ENCODE measurements at places on chromosomes 1 and 21.

DNA sequence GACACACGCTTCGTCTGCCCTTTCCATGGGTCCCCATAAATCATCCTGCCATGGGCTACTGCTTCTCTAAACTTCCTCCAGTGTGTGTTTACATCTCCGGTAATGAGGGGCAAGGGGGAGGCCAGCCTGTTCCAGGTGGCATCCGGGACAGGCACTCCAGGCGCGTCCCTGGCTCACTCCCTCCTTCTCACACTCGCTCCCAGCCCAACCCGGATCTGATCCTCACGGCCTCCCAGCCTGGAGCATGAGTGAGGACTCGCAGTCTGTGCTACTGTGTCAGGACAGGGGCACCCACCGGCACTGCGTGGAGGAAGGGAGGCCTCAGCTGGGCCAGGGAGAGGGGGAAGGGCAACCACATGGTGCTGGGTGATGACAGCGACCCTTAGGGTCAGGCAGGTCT is 225.4 kb downstream of the TRABD2B start:
- DNase-seq, result no peak

GRCh38 chr1:212595229-212595628 is 13.3 kb upstream of the ATF3 start:
- no peak for DNase-seq

- no peak for DNase-seq
Observed at GRCh38 chr1:174764191-174764590, 235.6 kb upstream of the CACYBP start.

- no peak for DNase-seq
Observed at GRCh38 chr1:234570329-234571120, 39.5 kb downstream of the IRF2BP2 start.

DNA sequence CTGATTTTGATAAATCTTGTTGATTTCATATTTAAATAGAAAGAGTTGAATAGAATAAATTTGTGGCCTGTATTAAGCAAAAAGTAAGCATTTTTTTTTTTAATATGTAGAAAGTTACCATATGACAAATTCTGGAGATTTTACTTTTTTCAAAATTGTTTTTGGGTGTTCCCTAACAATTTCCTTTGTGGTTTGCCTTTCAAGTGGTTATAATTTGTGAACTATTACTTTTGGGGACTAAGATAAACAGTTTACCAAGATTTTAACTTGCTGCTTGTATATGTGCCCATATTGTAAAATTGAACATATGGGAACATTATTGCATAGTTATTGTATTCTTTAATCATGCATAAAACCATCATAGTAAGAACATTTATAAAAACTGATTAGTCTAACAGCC is 34.6 kb downstream of the SLC30A7 start:
- DNase-seq, result no peak

- no peak for DNase-seq
Observed at GRCh38 chr1:167797015-167797414, 75.2 kb downstream of the MPZL1 start.

GRCh38 chr1:208103597-208104513 is 140.3 kb downstream of the PLXNA2 start:
- no peak for DNase-seq

GRCh38 chr1:182038220-182038619 is 23.3 kb downstream of the ZNF648 start:
- DNase-seq, result no peak

DNA sequence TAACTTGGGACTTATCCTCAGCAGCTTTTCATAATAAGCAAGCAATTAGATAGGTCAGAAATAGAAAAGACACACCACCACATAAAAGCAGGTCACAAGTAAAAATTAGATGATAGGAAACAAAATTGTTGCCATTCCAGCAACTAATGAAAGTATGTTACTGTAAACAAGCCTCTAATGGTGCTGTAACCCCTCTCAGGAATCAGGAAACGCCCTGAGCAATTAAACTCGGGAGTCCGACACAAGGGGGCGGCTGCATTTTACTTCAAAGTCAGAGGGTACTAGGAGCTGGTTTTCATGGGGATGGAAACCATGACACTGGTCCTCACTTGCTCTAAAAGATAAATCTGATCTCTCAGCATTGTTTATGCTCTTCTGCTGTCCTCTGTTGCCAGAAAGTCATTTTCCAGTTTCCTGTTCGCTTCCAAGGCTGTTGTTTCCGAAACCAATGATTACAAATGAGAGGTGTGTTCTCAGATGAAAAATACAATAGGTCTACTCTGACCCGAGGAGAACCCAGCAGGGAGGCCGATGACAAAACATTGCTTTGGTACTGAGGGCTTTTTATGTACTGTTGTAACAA is 93.4 kb downstream of the TGFBR3 start:
- no peak for DNase-seq

- DNase-seq, result no peak
Observed at GRCh38 chr1:58754073-58754613, 29.7 kb downstream of the JUN start.

DNA sequence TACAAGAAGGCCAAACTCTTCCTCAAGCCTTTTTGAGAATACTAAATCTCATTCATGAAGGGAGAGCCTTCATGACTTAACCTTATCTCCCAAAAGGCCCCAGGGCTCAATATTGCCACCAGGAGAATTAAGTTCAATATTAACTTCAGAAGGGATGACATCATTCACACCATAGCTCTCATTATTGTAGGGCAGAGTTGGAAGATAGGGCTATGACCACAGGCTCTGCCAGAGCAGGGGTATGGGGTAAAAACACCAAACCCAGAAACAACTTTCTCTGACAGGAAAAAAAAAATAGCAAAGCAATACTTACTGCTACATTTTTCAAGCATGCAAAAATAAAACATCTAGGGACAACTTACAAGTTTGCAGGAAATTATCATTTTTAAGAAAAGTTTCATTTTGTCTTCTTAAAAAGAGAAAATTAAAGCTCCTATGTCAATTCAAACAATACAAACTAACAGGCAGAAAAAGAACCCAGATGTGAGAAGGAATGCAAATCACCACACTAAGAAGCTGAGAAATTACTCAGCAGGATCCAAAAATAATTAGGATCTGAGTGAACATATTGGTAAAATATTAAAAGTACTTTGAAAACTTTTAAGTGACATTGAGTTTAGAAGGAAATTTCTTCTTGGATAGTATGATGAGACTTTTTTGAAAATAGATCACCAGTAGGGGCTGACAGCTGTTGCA is 1156.5 kb downstream of the NCAM2 start:
- DNase-seq, result no peak

GRCh38 chr1:226764533-226764932 is 25.5 kb upstream of the ITPKB start:
- DNase-seq, result no peak

DNA sequence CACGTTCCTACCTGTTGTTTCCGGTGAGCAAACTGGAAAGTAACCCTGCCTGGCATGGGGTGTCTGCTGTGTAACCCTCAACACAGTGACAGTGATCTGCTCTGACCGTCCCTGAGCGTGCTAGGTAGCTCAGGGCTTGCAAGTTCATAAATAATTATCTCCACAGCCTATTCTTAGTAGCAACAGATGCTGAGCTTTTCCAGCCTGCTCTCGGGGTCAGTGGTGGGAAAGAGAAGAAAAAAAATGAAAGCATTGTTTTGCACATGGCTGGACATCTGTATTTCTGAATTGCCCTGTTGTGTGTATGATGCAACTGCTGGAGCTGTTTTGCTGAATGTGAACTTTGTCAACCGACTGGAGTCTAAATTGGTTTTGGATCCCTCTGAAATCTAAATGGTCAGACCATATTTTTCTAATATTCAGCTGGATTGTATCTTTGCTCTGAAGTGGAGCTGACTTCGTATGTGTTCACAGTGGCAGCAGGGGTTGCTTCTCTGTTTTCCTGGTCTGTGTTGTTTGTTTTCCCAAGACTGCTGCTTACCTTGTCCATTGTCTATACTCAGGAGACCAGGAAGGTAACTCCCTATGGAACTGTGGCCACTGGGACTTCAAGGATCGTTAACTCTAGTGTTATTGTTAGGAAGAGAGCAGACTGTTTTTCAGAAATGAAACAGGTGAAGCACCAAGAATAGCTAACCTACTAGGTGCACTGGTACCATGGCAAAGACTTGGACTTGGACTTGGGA is 27.0 kb downstream of the TGFB2 start:
- DNase-seq, result no peak

GRCh38 chr1:150281221-150281757 is 1.1 kb upstream of the CIART start:
- no peak for DNase-seq

- no peak for DNase-seq
Observed at GRCh38 chr1:88877382-88877825, 14.0 kb downstream of the GTF2B start.

DNA sequence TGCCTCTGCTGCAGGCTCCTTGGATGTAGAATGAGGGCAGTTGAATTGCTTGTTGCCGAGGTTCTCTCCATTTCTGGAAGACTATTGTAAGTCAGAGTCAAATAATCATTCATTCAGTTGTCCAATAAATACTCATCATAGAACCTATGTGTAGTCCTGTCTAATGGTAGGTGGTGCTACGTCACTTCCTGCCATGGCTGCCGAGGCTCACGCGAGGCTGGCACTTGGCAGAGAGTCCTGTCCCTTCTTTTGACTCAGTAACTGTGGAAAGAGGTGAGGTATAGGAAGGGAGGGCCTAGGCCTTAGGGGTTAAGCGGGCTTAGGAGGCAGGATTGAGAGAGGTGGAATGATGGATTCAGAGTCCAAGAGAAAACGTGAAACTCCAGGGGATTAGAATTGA is 9.7 kb downstream of the ADARB1 start:
- DNase-seq, result no peak

DNA sequence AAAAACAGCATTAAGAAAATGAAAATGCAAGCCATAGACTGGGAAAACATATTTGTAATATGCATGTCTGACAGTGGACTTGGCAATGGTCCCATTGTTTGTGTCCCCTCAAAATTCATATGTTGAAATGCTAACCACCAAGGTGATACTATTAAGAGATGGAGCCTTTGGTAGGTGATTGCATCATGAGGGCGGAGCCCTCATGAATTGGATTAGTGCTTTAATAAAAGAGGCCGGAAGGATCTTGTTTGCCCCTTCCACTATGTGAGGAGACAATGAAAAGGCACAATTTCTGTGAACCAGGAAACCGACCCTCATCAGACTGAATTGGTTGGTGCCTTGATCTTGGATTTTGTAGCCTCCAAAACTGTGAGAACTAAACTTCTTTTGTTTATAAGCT is 232.3 kb downstream of the GPR52 start:
- DNase-seq, result no peak

DNA sequence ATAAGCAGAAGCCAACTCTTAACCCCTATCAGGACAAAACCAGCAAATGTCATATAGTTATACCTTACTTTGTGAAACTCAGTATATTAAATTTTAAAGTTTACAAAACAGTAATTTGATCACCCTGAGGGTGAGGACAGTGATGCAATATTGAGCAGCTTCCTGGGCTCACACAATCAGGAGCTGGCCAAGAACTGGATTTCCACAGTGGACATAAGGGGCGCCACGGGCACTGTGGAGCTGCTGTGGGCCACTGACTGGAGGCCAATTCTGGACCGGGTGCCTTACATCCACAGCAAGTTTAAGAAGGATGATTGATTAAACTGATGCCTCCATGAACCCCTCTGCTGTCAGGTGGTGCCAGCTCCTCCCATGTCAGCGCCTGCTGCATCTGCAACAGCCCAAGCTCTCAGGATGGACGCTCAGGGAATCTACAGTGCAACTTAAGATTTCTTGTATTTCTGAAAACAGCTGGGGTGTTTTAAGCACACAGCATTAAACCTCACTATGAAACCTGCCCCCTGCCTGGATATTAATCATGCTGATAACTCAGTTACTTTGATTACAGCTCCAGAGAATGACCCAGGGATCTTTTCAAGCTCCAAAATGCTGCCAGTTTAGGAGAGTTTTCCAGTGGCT is 55.9 kb downstream of the TOR3A start:
- peak; percentile 6 for DNase-seq

DNA sequence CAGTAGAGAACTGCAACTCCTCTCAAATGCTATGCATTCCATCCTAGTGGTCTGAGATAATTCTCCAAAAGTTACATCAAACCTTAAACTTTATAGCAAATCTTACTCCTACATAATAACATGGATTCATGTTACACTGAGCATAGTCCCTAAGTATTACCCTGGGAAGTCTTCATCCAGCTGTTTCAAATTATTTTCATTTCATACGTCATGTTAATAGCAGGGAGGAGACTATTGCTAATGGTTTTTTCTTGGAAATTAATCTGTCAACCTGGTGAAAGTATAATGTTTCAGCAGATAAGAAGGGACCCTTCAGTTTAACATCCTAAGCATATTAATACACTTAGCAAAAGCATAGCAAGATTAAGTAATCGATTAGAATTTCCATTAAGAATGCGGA is 318.1 kb downstream of the USP25 start:
- DNase-seq, result peak; percentile 28

DNA sequence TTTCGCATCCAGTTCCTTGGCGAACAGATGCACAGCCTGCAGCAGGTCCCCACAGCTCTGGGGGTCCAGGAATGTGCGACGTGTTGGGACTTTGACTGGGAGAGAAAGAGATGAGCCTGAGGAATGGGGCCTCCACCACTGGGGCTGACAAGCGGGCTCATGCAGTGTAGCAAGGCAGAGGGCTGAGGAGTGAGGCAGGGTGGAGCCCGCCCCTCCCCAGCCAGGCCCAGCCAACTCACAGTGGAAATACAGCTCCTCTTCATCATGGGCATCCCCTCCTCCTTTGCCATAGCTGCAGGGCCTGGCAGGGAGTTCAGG is 30.7 kb downstream of the CDCA8 start:
- no peak for DNase-seq

GRCh38 chr1:26820784-26821269 is 5.7 kb upstream of the ZDHHC18 start:
- no peak for DNase-seq

DNA sequence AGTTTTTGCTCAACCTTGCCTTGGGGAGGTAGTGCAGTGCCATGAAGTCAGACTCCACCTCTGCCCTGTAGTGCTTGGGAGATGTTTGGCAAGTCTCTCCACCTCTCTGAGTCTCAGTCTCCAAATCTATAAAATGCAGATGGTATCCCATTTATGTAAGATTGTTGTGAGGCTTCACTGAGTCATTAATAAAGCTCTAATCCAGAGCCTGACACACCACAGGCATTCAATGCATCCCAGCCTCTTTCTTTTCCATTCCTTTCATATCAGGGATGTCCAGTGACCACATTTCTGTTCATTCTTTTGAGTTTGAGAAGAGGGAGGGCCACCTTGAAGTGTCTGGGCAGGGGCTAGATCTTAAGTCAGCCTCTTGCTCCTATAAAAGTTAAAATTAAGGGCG is 37.6 kb upstream of the LMO4 start:
- DNase-seq, result no peak

- DNase-seq, result no peak
Observed at GRCh38 chr1:73910062-73910461, 287.9 kb downstream of the LRRIQ3 start.

DNA sequence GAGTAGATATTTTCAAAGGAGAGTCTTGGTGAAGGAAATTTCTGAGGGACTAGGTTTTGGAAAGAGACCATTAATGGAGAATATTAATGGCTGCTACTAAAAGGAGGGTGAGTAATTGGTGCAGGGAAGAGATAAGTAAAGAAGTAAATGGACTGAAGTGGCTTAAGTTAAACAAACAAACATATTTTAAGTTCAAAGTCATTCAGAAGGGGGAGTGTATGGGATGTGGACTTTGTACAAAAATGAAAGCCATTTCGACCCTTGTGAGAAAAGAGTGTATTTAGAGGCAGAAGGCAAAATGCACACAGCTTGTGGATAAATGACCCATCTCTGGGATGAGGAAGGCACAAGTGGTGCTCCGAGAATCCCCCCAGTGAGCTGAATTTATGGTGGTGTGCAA is 171.7 kb downstream of the BACH1 start:
- DNase-seq, result no peak

Measured in NCI-H524 treated with DMSO at 0.1 percent for 48 hours (cell line).